ENCODE measurements at places on chromosomes 4 and X.

- peak; percentile 84 for DNase-seq
These were observed 186.6 kb upstream of the LEF1 start for GRCh38 chr4:108355186-108355901.

DNA sequence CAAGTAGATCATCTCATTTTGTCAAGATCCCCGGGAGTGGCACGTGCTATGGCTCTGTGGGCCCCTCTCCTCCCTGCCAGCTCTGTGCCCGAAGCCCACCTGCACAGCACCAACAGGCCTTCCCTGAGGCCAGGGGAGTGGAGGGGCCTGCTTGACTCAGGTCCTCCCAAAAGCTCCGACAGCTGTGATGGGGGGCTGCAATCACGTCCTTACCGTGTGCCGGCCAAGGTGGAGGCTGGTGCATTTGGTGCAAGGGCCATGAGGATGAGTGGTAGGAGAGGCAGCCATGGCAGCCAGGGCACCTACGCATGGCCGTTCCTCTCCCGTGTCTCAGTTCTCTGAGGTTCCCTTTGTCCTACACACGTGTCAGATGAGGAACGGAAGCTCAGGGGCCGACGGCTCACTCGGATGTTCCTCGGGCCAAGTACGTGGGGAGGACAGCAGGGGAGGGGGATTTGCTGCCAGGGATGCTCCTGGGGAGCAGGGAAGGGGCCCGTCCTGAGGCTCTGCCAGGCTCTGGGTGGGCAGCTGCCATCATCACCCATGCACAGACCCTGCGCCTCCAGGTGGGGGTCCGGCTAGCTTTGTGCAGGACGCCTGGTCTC lies 95.8 kb downstream of the HMX1 start:
- no peak for DNase-seq

DNA sequence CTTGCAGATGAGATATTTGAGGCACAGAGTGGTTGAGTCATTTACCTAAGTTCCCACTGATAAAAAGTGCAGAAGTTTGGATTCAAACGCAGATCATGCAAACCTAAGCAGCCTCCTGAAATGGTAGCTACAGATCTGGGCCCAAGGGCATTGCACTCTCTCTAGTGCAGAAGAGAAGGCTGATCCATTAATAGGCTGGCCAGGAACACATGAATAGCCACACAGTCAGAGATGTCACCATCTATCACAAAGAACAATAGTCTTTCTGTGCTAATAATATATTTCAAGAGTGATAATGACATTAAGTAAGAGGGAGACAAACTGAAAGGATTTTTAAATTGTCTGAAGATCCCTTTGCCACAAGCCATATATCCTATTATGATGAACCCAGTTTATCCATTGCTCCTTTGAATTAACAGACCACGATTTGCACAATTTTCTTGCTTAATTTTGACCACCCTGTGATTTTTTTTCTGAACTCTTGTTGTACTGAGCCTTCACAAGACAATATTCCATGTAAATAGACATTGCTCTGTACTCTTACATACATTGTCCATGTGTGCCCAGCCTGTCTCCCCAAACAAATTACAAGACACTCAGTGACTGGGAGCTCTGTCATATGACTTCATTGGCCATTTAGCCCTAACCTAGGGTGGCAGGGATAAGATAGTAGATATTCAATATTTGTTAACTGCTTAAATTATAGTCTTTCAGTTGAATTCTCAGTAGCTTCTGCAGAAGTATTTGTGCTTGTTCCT lies 112.4 kb upstream of the RBPJ start:
- DNase-seq, result no peak

DNA sequence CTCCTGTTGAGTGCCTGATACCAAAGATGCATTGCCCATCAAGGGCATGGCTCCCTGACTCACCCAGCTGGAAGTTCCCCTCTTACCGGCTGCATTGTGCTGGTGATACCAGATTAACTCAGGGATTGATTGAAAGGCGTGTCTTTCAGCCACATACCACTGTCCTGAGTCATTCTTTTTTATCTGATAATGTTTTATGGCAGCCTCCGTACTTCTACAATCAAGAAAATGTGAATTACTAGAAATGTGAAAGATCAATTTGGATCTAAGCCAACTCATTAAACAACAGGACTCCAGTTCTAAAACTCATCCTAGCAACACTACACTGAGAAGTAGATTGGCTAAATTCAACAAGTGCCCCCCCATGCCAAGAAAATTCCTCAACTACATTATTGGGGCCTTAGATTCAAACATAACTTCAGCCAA lies 40.0 kb downstream of the TXK start:
- DNase-seq, result no peak

GRCh38 chr4:58061967-58062366 lies 951.8 kb upstream of the IGFBP7 start:
- DNase-seq, result no peak

GRCh38 chr4:108560616-108561015 lies 59.8 kb upstream of the RPL34 start:
- DNase-seq, result no peak

DNA sequence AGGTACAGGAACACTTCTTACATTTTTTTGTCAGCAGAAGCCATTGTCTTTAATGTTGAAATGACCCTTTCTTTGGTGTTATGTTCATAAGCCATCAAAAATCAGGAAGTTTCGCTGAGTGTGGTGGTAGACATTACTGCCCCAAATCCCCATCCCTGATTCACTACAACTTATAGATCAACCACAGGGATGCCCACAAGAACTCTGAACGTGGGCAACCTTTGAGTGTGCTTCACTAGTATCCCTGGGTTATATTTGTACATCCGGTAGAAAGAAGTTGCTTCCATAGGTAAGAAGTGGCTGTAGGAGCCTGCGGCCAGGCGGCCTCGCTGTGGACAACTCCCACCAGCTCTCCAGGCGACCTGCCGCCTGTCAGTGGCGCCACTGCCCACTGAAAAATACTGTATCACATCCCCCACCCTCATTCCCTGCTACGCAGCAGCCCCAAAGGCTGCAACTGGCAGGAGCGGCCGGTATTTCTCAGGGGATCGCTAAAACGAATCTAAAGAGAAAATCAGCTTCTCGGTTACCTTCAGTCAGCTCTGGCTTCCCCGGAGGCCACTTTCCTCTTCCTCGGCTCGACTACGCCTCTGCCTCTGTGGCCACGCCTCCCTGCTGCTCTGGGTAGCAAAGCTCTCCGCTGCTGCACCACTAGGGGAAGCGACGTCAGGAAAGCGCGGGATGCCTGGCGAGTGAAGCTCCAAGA lies 13.9 kb upstream of the ETDC start:
- peak; percentile 49 for DNase-seq

DNA sequence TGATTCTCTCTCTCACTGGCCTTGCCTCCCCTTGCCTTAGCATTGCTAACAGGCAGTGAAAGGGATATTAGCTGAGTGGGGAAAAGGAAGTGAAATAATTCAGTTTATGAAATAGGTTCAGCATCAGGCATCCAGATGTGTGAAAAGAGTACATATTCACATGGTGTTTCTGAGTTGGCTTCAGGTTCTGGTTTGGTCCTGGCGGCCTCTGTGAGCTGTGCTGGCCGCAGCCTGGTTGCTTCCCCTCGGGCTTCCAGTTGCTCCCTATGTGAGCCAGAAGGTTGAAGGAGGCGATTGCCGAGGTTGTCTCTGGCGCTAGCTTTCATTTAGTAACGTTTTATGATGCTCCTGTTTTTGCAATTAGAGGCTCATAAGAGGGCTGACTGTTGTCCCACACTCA lies 99.1 kb upstream of the TLR2 start:
- DNase-seq, result no peak

GRCh38 chr4:3176367-3177229 lies 72.4 kb upstream of the MSANTD1 start:
- DNase-seq, result no peak

GRCh38 chr4:132642016-132642817 lies 506.9 kb upstream of the PCDH10 start:
- DNase-seq, result no peak

DNA sequence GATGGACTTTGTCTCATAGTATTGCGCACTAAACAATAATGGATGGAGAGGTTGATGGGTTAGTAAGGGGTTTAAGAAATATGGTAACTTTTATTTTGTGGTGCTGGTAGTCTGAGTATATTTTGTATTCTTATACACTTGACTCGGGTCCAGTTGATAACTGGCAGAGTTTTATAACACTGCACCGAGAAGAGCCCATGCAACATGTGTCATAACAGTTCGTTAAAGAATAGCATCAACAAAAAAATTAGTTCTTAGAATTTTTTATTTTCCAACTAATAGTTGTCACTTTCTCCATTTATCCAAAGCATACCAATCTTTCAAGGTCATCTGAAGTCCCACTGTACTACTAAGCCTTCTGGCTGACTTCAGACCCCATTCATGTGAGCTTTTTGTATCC lies 175.1 kb downstream of the SOWAHB start:
- no peak for DNase-seq

DNA sequence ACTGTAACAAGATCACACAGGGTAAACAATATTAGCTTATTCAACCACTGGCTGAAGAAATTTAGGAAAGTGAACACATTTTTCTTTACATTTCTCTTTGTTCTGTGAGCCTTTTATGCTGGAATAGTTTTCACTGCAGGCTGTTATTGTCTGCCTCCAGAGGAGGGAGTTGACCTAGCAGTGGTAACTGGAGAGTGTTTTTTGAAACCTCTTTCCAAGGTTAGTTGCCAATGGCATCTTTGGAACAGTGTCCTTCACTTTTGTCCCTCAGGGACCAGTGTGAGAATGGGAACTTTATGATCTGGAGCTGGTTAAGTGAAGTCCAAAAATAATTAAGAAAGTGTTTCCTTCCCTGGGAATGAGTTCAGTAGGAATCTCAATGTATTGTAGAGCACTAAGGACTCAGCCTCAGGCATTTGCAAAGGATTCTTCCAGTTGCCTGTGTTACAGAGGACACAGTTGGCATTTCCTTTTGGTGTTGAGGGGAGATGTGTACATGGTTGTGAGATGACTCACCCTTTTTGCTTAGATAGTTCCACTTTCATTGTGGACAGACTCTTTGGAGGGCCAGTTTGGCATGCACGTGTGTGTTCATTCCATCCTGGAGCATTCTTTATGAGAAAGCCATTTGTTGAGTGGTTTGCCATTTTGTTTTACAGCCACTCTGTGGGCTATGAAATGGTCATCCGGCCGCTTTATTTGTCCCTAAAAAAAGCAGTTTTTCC lies 61.3 kb downstream of the AR start:
- no peak for DNase-seq

- no peak for DNase-seq
These were observed 42.6 kb downstream of the TMEM165 start for GRCh38 chr4:55438314-55438713.

DNA sequence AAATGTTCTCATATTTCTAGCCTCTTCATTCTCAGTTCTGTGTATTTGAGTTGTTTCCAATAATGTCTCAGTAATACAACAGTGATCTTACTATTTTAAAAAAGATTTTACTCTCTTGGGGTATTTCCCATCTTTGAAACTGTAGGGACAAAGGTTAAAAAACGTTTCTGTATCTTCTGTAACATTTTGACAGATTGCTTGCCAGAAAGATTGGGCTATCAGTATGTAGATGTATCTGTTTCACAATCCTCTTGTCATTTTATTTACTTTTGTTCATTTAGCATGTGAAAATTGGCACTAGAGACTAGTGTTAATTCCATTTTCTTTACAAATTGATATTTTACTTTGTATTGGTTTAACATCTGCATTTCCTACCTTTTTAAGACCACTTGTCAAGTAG lies 6.2 kb upstream of the CXCL9 start:
- DNase-seq, result no peak

- DNase-seq, result no peak
These were observed 24.1 kb downstream of the CSF2RA start for GRCh38 chrX:1292575-1293290.

DNA sequence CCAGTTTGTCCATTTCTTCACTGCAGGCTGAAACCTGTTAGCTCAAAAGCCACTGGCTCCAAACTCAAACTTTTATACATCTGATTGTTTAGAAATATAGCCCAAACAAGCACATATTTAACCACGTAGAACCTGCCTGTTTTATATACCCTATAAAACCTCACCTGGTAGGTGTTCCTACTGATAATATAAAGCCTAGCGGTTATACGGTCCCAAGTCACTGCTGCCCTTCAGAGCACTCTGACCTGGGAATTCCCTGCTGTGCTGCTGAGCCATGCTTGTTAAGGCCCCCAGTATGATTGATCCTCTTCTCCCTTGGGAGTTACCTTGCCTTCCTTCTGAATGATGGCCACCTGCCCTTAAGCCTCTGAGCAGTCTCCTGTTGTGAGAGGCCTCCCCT lies 432.8 kb upstream of the LCORL start:
- DNase-seq, result no peak

DNA sequence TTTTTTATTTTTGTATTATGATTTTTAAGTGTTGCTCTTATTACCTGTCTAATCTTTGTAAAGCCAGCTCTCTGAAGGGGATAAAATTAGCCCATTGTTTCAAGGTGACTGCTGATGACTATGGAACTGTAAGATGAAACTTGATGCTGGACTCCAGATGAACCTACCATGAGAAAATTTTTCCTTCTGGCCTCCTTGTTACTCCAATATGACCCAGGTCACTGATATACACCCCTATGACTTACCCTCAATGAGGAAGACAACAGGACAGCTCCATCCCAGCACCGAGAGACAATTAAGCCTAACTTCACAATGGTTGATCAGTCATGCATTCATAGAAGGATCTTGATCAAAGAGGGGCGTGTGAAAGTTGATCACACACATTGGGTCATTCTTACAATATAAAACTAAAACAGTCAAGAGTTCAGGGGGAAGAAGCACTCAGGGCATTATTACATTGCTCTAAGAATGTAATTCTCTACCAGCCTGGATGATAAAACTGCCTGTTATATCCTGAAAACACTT lies 230.8 kb upstream of the AGTR2 start:
- DNase-seq, result no peak

DNA sequence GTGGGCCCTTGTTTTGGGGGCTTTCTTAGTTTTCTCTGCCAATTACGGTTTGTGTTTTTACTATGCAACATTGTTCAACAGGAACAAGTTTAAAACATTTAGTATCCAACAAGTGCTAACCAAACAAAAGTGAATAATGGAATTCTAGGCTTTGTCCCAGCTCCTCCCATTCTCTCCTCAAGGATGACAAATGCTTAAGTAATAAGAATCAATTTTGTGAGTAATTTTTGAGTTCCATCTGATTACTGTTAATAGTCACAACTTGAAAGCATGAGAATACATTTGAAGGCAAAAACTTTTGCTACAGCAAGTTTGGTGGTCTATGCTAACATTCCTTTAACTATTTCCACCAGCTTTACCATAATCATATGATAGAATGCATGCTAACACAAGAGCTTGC lies 78.1 kb upstream of the HPGD start:
- DNase-seq, result no peak

GRCh38 chrX:42825201-42825600 lies 47.2 kb upstream of the PPP1R2C start:
- no peak for DNase-seq

DNA sequence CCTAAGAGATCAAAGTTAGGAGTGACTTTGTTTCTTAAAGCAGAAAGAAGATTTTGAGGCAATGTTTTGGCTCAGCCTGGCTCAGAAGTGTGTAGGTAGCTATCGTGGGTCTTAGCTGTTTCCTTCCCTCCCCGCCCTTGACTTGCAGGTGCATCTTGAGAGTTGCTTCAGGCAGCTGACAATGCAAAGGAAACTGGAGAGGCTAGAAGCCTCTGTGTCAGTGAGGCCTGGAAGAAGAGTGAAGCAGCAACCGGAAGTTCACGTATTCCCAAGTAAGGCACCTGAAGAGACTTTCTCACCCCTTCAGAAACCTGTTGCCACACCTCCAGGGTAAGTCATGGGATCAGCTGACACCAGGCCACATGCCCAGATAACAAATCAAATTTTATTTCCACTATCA lies 10.6 kb upstream of the XKRX start:
- no peak for DNase-seq

GRCh38 chr4:110854021-110854678 lies 231.3 kb upstream of the PITX2 start:
- DNase-seq, result no peak
